ENCODE measurements at places on chromosomes 11 and 22. TPM values are rescaled to one million over a fixed set of nuclear protein-coding genes. Genes with fewer than 3 reads are reported as not detected.

Gene ADM2
- 12.8 TPM for total RNA-seq

Gene RBMXL2
- not detected for total RNA-seq

Gene SCARF2
- 17.0 TPM for total RNA-seq

- no peak for DNase-seq
These were observed 232.2 kb downstream of the FAM76B start for GRCh38 chr11:95557376-95557775.

DNA sequence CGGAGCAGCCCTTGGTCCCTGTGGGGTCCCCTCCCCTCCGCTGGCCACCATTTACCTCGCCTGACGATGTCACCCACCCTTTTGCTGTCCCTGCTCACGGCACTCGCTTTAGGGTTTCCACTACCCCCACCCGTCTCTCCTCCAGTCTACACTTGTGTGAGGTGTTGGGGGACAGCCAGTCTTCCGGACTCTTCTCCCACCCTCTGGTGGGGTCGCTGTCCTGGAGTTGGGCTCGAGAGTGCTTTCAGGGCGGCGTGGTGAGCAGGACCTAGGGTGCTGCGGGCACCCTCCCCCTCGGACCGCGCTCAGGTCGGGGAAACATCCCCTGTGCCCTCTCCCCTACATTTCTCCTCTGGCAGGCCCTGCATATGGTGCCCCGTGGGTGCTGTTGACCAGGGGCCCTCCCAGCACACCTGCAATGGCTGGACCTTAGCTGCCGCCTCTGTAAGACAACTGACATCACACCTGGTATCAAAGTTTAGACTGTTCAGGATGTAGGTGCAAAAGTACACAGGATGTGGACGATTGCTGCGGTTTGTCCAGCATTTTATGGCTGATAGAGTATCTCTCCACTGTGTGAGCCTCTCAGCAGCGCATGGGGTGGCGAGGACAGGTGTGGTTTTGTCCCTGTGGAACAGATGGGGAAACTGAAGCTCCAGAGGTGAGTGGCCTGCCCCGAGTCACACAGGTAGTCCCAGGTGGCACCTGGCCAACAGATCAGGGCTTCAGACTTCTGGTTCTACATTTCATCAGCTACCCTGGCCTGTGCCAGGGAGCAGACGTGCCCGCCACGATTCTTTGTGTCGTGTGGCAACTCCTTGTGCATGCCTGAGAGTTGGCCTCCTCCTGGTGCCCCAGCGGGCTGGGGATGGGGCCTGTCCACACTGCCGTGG is 1.2 kb downstream of the GRK2 start:
- DNase-seq: no peak

DNA sequence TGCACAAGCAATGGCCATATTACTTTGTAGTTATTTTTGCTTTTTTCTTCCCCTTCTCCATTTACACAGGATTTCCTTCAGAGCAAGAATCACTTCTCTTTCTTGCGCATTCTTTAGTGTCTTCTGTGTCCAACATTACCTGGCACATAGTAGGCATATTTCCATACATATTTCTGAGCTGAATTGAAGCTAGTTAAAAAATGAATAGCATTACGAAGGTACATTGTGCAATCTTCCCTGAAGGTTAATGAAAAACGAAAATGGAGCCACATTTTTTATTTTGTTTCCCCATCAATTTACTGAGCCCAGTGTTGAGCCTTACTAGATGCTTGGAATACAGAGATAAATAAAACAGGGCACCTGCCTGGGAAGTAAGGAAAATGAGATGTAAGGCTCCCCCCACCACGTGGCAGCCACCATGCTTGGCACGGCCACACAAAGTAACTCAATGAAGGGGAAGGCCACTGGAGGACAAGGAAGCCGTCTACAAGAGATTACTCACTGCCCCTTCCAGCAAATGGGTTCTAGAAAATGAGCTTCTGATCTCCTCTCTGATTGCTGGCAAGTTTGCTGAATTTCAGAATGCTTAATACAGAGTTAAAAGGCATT is 381.9 kb downstream of the LARGE1 start:
- no peak for DNase-seq

- DNase-seq: no peak
These were observed 61.4 kb upstream of the OLFML1 start for GRCh38 chr11:7423946-7424345.

DNA sequence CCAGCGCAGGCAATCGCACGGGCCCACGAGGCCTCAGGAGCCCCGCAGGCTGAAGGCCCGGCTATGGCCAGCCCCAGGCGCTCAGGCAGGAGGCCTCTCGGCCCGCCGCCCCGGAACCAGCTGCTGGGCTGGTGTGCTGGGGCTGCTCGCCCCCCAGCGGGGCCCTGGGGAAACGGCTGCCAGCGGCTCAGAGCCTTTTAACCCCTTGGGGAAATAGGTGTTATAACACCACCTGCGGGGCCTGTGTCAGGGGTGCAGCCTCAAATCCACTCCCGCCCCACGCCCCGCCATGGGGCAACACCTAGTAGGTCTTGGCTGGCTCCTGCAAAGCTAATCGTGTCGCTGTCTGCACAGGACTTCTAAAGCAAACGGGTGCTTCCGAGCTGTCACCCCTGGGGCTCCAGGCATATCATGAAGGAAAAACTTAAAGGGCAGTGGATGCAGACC is 237.4 kb downstream of the TTC28 start:
- peak; percentile 93 for DNase-seq

DNA sequence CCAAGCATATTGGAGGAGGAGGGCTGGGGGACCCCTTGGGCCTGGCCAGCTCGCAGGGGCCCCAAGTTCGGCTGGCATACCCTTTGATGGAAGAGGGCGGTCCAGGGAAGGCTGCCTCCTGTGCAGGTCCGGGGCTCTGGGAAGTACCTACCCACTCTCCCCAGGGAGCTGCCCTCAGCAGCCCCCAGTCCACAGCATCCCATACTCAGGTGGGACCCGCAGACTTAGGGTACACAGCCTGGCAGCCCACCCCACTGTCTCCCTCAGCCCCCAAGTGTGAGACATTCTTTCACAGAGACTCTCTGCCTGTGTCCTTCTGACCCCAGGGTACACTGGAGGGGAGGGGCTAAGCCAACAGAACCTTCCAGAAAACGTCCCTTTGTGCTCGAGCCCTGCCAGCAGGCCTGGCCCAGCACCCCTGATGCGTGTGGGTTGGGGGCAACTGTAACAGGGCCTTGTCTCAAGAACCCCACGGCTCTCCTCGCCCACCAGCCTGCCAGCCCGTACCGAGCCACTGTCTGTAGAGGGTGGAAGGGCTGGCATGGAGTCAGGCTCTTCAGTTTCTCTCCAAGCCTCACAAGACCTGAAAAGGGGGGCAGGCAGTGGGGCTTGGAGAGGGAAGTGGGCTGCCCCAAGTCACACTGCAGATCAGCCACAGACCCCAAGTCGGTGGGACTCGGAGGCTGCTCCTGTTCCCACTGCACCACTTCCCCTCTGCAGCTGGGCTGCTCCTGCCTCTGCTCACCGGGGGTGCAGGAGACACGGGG is 7.0 kb upstream of the TNFRSF13C start:
- no peak for DNase-seq
